Activated naive CD4-positive, alpha-beta T cell treated with anti-CD3 and anti-CD28 coated beads, Interleukin-2, amount 50 U/mL, for 16 hours (primary cell): ENCODE measurements at places on chromosomes 12 and 14.

DNA sequence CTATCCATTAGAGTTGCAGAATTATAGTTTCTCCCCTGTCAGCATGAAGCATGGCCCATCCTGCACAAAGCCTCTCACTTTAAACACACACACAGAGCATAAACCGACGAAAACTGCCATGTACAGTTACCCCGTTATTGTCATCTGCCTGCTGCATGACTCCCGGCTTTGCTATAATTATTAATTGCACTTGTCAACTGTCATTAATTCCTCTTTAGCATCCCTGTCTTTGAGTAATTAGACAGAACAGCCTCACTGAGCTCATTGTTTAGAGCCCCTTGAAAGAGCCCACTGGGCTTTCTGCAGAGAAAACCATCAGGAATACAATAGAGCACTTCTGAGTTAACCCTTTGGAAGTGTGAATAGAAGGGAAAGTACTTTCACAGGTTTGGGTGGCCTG is 307.2 kb upstream of the SOX5 start:
- no peak for DNase-seq

DNA sequence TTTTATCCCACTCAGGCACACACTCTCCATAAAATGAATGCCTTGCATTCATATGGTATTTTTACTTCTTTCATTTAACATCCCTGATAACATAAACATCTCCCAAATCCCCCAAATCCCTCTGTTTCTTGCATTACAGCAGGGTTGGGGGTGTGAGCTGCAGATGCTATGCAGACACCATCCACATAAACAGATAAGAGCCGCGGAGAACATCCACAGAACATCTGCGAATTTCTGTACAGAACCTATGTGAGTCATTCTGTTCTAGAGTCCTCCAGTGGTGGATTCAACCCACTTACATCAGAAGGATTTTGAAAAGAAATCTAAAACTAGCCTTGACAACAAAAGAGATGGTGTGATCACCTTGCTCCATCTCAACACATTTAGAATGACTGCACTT is 20.3 kb downstream of the FBLN5 start:
- DNase-seq, result no peak

- no peak for DNase-seq
Observed at GRCh38 chr14:82388488-82388887, 854.8 kb upstream of the SEL1L start.

DNA sequence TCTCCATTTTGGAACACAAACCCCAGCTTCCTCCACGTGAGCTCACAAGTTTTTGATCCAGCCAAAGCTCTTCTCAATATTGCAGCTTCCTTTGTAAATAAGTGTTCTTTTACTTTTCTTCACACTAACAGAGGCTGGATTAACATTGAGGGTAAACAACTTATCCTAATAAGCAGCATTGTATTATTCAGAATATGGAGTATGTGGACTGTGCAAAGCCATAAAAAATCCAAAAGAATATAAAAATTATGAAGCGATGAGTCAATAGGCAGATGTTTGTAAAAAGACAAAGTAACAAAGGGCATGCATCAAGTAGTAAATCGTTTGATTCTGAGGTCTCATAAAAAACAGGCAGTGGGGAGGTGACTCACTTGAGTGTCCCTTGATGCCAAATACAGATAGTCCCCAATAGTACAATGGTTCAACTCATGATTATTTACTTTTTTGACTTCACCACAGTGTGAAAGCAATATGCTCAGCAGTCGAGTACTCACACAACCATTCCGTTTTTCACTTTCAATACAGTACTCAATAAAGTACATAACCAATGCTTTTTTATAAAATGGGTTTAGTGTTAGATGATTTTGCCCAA is 23.1 kb upstream of the KCNK10 start:
- no peak for DNase-seq

DNA sequence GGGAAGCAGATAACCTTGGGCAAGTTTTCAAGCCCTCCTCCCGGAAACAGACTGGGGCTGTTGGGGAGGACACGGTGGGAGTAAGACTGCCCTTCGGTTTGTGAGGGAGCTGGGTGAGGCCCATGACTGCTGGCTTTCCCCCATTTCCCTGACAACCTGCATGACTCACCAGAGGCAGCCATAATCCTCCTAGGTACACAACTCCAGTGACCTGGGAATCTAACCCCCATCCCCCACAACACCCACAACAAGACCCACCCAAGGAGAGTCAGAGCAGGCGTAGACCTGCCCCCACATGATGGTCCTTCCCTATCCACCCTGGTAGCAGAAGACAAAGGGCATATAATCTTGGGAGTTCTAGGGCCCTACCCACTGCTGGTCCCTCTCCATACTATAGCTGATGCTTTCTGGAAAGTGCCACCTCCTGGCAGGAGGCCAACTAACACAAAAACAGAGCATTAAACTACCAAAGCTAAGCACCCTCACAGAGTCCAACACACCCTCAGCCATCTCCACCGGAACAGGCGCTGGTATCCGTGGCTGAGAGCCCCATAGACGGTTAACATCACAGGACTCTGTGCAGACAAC is 14.8 kb downstream of the DDX24 start:
- DNase-seq, result no peak

- DNase-seq, result no peak
Observed at GRCh38 chr14:92577321-92577742, 63.8 kb downstream of the RIN3 start.

DNA sequence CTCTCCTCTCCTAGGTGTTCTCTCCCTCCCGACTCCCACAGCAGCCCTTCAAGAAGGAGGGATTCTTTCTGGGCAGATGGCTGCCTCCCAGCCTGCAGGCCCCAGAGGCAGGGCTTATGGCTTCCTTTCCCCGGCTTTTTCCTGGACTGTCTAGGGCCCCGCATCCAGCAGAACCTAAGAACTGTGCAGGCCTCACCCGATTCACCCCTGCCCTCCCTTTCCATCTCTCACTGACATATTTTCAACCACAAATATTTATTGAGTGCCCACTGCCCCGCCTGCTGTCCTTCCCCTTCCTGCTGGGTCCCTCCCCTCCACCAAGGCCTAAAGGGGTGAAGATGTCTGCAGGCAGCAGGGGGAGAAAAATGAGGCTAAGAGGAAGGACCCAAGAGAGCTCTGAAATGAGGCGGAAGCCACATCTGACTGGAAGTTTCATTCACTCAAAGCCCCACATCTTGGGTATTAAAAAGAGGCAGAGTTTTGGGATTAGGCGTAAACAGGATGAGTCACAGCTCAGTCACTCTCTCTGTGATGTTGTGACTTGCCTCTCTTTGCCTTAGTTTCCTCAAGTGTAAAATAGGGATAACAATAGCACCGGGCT is 2.9 kb downstream of the SCNN1A start:
- DNase-seq, result no peak

DNA sequence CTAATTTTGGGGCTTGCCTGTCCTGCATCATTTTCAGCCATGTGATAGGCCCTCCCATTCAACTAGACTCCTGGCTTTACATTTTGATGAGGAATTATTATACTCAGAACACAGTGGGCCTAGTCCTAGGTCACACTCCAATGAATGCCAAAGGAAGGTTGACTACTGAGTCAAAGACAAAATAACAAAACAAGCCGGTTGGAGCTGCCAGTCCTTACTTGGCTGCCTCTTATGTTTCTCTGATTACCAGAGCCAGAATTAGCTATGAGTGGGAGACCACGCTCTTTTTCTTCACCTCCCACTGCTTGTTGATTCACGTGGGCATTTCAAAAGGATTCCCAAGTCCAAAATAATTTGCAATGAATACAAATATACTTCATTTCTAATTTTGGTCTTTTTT is 78.1 kb upstream of the USP44 start:
- no peak for DNase-seq

GRCh38 chr12:20050221-20050620 is 318.1 kb upstream of the PDE3A start:
- no peak for DNase-seq

- DNase-seq, result no peak
Observed at GRCh38 chr12:29152223-29152868, 3.3 kb downstream of the FAR2 start.

GRCh38 chr14:103225062-103225461 is 101.8 kb downstream of the TNFAIP2 start:
- DNase-seq, result no peak

- no peak for DNase-seq
Observed at GRCh38 chr12:52149182-52149641, 42.6 kb downstream of the KRT80 start.
